ENCODE measurements at places on chromosomes 11 and 22.

DNA sequence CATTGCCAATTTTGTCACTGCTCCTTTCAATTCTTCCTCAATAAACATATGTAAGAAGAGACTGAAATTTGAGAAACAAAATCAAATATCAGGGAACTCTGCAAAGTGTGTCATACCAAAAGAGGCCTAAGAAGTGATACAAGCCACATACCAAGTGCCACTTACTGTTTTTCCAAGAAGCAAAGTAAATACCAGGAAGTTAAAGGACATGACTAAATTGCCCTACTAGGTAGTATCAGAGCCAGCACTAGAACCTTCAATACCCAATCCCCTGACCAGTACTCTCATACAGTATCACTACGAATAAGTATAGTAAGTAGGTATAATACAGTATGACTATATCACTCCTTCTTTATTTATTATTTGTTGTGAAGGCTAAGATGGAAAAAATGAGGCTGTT is 13.6 kb downstream of the MAML2 start:
- DNase-seq: no peak

- no peak for DNase-seq
Observed at GRCh38 chr11:22554221-22554620, 71.4 kb downstream of the FANCF start.

- no peak for DNase-seq
Observed at GRCh38 chr22:36014546-36015074, 14.0 kb downstream of the RBFOX2 start.

DNA sequence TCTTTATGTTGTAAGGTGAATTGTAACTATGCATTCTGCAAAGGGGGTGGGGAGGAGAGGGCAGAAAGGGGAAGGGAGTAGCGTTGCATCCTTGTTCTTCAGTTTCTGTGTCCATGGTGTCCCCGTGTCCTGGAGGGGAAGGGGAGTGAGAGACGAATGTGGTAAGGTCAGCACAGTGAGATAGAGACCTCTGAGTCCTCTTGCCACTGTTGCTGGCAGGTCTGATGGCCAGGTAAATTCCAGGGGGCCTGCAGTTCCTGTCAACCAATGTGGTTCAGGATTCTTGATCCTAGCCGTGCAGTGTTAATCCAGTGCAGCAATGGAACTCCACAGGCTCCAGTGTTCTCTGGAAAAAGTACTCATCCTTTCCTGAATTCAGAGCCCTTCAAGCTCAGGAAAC is 14.6 kb upstream of the ADSL start:
- no peak for DNase-seq

DNA sequence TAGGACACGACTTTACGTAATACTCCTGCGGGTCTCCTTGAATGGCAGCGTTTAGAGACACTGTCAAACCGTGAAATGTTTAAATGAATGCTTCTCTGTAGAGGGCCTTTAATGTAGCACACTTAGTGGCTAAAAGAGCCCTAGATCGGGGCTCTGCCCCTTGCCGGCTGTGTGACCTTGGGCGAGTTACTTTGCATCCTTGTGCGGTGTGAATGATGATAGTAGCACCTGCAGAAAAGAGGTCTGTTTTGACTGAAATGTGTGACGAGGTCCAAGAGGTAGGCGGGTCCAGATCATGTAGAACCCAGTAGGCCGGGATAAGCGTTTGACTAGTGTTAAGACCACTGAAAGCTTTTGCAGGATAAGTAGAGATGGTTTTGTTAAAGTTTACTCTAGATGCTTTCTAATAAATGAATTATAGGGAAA is 866 bp downstream of the MED17 start:
- no peak for DNase-seq

GRCh38 chr22:39559456-39560105 is 11.0 kb upstream of the CACNA1I start:
- DNase-seq: no peak

GRCh38 chr11:18479063-18479462 is 23.4 kb downstream of the LDHAL6A start:
- no peak for DNase-seq

DNA sequence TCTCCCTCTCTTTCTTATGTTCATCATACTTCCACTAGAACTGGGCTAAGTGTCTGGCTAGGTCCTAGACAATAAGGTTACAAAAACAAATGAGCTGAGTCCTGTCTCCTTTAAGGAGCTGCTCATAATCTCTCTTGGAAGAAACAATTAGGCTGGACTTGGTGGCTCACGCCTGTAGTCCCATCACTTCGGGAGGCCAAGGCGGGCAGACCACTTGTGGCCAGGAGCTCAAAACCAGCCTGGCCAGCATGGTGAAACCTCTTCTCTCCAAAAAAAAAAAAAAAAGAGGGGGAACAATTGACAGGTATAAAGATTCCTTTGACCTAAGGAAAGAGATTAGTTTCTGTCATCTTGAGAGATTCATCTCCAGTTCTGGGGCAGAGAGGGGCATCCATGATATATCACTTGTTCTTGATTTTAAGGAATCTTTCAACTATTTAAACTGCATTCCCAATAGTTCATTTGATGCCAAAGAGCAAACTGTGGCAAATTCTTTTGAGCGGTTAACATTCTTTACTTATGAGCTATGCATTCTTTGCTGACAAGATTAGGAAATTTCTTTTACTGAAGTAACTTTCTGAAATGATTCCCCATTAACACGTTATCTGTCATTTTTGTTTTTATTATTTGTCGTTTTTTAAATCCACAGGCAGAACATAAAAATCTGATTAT is 125.5 kb downstream of the C11orf87 start:
- no peak for DNase-seq

- no peak for DNase-seq
Observed at GRCh38 chr11:47864901-47865300, 16.8 kb upstream of the NUP160 start.

GRCh38 chr11:119626197-119626841 is 102.7 kb downstream of the NECTIN1 start:
- DNase-seq: no peak

DNA sequence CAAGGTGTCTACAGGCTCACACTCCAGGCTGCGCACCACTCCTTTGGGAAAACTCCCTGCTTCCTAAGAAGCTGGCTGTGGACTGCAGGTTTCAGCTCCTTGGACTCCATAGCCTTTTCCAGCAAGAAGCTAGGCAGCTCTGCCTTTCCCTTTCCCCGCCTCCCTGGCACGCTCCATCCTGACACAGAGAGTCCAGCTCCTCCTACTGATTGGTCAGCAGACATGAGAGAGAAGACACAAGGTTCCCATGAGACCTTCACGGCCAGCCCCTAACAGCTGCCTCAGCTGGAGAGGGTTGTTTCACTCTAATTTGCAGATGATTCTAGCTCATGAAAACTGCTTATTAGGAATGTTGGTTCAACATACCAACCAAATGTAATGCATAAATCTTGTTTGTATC is 27.6 kb downstream of the TENM4 start:
- DNase-seq: peak; percentile 87

DNA sequence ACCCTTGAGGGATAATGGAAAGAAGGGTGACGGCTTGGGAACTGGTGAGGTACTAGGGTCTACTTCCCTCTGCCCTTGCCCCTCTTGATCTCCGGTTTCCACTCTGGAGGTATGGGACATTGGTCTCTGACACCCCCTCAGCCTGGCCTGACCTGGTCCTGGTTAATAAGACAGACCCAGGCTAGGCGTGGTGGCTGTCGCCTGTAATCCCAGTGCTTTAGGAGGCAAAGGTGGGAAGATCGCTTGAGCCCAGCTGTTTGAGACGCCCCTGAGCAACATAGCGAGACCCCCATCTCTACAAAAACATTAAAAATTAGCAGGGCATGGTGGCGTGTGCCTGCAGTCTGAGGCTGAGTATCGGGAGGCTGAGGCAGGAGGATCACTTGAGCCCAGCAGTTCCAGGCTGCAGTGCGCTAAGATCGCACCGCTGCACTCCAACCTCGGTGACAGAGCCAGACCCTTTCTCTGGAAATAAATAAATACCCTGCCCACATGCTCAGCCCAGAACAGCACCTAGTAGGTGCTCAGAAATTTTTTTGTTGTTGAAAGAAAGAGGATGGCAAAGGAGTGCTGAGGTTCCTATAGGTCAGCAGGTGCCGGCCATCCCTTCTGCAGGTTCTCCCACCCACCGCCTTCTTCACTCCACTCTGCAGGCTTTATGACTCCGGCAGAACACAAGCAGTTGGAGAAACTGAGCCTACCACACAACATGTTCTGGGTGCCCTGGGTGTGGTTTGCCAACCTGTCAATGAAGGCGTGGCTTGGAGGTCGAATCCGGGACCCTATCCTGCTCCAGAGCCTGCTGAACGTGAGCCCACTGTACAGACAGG is 6.3 kb downstream of the BEST1 start:
- DNase-seq: peak; percentile 27

GRCh38 chr11:118657238-118657637 is 22.2 kb downstream of the TREH start:
- DNase-seq: no peak

DNA sequence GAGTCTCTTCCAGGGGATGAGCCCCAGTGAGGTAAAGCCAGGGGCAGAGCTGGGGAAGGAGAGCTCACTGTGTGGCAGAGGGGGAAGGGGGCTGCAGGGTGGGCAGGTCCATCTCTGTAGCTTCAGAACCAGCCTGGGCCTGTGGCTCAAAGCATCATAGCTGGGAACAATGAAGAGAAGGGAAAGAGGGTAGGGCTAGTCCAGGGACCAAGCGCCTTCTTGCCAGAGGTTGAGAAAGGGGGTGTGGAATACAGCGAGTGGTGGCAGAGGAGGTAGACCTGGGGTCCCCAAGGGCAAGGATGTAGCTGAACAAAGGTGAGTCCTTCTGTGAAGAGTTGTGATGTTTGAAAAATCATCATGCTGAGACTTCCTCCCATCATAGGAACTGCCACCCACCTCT is 1.2 kb upstream of the PLA2G3 start:
- DNase-seq: no peak

- no peak for DNase-seq
Observed at GRCh38 chr11:117604336-117604995, 192.6 kb downstream of the DSCAML1 start.

DNA sequence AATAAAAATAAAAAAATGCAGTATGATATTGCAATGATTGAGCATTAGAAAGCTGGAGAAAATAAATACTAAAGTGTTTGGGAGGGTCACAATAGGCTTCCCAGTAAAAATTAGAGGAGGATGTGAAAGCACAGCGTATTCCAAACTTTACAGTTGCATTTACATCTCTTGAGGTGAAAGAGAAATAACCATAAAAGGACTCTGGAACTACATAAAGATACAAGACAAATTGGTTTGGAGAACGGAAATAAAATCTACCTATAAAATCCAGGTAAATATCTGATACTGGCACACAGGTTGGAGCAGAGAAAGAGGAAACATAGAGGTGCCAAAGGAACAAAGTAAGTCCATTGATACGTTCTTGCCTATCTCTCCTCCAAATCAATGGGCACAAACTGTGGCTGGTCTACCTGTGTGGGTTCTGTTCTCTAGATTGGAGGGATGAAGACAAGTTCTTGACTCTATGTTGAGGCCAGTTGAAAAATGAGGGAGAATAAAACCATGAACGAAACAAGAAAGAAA is at the start of gene MS4A12:
Gene MS4A12, plus strand, starts transcription at position 291 of the 522 bp plus-strand sequence. CDS start 4,541 bp downstream, outside the sequence.
- DNase-seq: no peak

DNA sequence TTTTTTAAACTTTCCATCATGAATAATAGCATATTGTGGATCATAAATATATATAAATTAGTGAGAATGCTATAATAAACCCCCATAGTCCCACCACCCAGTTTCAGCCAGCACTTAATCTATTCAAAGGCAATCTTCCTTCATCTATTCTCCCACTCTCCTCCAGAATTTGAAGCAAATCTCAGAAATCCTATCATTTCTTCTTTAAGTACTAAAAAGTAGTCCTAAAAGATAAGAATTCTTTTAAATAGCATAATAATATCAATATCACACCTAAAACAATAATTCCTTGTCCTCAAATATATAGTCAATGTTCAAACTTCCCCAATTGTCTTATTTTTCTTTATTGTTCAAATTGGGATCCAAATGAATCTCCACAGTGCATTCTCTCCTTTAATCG is 24.6 kb upstream of the ROBO3 start:
- no peak for DNase-seq

DNA sequence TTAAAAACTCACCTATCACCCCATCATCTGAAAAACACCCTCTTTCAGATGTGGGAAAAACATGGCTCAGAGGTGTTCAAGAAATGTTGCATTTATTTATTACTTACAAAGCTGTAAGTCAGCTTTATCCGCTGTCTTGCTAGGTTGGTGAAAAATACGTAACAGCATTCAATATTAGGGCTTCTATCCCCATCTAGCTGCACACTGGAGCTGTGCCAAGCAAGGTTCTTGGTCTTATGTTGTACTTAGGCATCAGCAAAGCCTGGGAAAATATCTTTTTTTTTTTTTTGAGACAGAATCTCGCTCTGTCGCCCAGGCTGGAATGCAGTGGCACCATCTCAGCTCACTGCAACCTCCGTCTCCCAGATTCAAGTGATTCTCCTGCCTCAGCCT is 7.5 kb downstream of the SERPING1 start:
- DNase-seq: no peak

- no peak for DNase-seq
Observed at GRCh38 chr11:31529701-31530100, 20.1 kb downstream of the ELP4 start.

DNA sequence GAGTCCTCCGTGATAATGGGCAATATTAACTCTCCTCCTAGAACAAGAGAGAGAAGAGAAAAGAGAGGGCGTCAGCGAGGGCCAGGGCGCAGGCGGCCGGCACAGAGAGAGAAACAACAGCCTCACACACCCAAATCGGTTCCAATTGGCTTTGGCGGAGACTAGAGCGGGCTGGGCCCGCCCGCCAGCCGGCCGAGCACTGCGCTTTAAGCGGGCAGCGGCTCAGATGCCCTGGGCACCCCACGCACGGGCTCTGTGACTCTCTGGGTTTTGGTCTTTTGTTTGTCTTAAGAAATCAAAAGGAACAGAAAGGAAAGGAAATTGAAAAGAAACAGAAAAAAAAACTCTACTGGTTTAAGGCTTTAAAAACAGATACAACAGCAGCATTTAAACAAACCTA is 17.0 kb downstream of the SLC22A12 start:
- peak; percentile 50 for DNase-seq

DNA sequence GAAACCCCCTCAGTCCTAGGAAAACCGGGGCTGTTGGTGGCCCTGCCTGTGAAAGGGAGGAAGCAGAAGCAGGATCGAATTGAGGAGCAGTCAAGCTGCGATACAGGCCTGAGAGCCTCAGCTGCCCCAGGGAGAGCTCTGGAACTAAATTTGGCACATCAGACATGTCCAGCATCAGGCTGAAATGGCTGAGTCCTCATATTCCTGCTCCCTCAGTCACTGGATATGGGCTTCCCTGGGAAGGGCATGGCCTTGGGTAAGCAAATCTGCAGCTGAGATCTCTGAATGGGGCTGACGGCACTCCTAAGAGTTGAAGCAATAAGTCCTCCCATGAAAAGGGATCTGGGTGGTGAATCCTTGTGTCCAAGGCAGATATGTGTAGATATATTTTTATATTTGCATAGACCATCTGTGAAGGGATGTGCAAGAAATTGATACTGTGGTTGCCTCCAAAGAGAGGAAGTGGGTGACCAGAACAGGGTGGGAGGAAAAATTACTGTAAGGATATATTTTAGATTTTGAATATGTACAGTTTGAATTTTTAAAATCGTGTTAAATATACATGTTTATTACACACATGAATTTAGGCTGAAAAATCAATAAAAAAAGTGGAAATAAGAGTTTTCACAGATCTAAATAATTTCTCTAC is 45.5 kb downstream of the APIP start:
- DNase-seq: no peak
